ENCODE measurements at places on chromosomes 11 and 22. TPM values are rescaled to one million over a fixed set of nuclear protein-coding genes. Genes with fewer than 3 reads are reported as not detected.

Gene NCAM1
- polyA plus RNA-seq, result 42.3 TPM

Gene PNPLA3
- polyA plus RNA-seq, result 0.49 TPM

Gene ROBO3
- 52.3 TPM for polyA plus RNA-seq

Gene TRPM5
- 0.13 TPM for polyA plus RNA-seq

Gene ST14
- polyA plus RNA-seq, result 39.9 TPM

Gene ETS1
- 123 TPM for polyA plus RNA-seq

- no peak for DNase-seq
Measured at GRCh38 chr22:33848251-33848650, 72.0 kb downstream of the LARGE1 start.

GRCh38 chr11:35083431-35084238 lies 55.3 kb upstream of the CD44 start:
- peak; percentile 68 for DNase-seq

- DNase-seq, result no peak
Measured at GRCh38 chr11:117790279-117790678, 6.7 kb downstream of the DSCAML1 start.

DNA sequence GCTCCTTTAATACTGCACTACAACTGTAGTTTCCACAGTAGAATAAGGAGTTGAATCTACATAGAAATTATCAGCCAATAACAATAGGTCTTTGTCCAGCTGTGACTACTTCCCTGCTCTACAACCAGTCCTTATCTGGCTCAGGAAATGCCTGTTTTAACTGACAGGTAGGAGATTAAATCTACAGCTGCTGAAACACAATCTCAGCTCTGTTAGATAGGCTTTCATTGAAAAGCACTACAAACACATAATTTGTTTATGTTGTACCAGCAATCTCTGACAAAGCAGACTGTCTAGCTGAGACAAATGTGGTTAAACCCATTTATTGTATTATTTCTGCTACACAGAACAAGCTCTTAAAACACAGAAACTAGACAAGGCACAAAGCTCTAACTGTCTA lies 230.0 kb downstream of the SOX6 start:
- DNase-seq, result no peak

DNA sequence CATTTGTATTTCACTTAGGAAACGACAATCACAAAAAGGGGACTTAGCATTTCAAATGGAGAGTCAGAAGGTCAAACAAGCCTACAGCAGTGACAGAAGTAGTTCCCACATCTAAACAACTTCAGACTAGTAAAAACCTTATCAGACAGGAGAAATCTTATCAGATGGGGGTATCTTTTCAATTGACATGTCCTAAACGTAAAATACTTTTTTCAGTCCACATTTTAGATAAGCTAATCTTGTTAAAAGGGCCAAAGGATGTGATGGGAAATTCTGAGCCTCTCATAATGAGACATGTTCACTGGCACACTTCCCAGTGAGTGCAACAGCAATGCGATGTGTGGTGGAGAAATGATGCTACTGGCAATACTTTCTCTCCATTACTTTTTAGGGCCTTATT lies 2.4 kb downstream of the MAPK1 start:
- DNase-seq, result peak; percentile 52

- no peak for DNase-seq
Measured at GRCh38 chr22:27612115-27612514, 189.4 kb downstream of the MN1 start.

- DNase-seq, result no peak
Measured at GRCh38 chr11:76335842-76336241, 45.1 kb downstream of the THAP12 start.

GRCh38 chr22:46421267-46421666 lies 85.8 kb downstream of the TRMU start:
- no peak for DNase-seq

- no peak for DNase-seq
Measured at GRCh38 chr11:130634961-130635473, 186.6 kb downstream of the ADAMTS15 start.

DNA sequence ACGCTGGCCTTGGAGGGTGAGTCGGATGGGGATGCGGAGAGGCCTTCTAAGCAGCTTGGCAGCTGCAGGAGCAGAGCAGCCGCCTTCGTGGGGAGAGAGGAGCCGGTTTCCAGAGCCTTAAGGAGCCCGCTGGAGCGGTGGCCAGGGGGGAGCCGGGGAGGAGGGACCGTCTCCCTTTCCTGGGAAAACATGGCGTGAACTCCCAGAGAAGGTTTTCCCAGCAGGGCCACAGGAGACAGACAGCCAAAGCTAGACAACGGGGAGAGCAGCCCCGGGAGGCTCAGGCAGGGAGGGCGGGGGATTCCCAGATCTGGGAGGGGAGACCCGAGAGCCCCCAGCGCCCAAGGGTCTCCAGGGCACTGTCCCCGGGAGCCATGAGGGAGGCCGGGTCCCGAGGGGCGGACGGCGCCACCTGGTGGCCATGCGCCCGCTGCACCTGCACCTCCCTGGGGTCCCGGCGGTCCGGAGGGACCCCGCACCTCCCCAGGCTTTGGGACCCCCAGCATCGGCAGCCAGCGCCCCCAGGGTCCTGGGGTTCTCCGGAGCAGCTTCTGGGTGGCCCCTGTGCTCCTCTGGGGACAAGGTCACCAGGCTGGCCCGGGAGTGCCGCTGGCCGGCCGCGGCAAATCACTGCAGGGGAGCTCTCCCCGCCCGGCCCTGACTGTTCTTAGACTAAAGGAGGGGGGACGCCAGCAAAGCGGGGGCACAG lies 2.4 kb upstream of the SYT8 start:
- no peak for DNase-seq

Measured in right lung (tissue), 10 donors.